ENCODE measurements at places on chromosomes 5 and 9. TPM values are rescaled to one million over a fixed set of nuclear protein-coding genes. Genes with fewer than 3 reads are reported as not detected.

DNA sequence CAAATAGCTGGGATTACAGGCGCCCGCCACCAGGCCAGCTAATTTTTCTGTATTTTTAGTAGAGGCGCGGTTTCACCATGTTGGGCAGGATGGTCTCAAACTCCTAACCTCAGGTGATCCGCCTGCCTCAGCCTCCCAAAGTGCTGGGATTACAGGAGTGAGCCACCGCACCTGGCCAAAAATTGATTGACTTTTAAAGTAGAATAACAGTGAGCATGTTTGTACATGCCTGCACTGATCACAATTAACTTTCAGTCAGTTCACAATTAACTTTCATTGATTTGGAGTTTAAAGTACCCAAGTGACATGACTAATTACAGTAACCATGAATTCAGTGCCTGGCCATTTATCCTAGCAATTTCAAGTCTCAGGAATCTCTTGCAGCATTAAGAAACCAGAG is 61.3 kb downstream of the ANKH start:
- DNase-seq: no peak

GRCh38 chr9:5760338-5760737 is 72.6 kb downstream of the ERMP1 start:
- DNase-seq: no peak

- no peak for DNase-seq
Observed at GRCh38 chr5:113178073-113178779, 201.6 kb downstream of the DCP2 start.

GRCh38 chr5:329121-329735 is 7.7 kb downstream of the AHRR start:
- no peak for DNase-seq

DNA sequence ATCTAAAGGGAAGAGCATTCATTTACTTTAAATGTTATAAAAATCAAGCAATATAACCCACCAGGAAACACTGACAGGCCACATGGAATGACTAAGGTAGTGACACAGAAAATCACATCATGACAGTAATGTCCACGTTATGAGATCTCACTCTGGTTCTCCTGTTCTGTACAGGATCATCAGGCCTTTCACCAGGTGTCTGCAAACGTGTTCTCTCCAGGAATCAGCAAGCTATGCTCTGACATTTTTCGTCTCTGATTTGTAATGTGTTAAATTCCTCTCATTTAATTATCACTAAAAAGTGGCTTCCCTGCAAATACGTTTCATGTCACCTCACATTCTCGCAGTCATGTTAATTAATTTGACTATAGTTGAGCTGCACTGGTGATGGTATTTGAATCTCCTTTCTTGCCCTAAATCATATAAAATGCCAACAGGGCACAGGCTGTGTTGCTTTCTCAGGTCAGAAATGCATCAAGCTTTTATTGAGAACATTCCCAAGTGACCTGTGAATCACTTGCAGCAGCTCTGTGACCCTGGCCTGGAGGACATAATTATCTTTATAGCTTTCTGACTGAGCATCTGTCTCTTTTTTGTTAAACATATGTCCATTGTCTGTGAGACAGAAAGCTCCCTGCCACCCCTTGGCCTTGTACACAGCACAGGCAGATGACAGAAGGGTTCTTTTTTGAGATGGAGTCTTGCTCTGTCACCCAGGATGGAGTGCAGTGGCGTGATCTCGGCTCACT is 196.2 kb downstream of the DIRAS2 start:
- DNase-seq: no peak

GRCh38 chr5:138647261-138647788 is 72.1 kb upstream of the HSPA9 start:
- no peak for DNase-seq

DNA sequence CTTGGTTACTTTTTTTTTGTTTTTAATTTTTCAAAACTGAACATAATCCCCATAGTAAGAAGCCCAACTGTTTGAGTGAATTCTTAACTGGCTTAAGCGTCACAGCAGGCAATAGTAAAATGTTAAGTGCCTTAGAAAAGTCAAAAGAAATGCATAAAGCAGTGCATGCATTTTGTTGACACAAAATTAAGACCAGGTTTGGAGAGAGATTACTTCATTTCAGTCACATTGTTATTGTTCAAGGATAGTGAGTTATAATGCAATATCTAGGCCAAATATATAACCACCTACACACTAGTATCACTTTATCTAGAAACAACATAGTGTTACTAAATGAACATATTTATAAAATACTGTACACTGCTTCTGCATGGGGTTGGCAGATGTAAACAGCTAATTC is 116.9 kb upstream of the KLF9 start:
- DNase-seq: no peak

GRCh38 chr9:12722131-12722530 is 28.9 kb downstream of the TYRP1 start:
- DNase-seq: no peak

The CTXN3 gene
- not detected for total RNA-seq

The RNF145 gene
- 45.9 TPM for total RNA-seq

All from suprapubic skin (tissue), 4 donors.